Stimulated activated CD4-positive, alpha-beta T cell treated with anti-CD3 and anti-CD28 coated beads, Interleukin-4, amount 100 ng/mL, for 4 hours (primary cell): ENCODE measurements at places on chromosomes 2 and 18.

- no peak for DNase-seq
Measured at GRCh38 chr2:63590626-63591408, 2.1 kb downstream of the MDH1 start.

GRCh38 chr2:48530033-48530811 lies at the start of gene STON1:
TSS of gene STON1 (plus strand) at chr2:48530154. CDS start at chr2:48580634, 50,480 bp downstream.
- DNase-seq, result peak; percentile 39

DNA sequence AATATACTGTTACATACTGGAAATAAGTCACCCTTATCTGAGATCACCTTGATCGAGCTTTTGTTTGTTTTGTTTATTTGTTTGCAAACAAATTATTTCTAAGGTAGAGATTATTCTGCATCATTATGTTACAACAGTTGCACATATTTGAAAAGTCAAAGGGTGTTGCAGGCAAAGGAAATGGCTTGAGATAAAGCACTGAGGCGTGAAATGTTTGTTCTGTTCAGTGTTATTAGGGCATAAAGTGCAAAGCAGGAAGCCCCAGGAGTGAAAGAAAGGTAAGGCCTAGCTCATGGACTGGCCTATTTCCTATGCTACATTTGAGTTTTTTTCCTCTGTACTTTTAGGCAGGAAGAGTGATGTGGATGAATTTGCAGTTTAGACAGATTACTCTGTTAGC lies 1815.6 kb upstream of the LRRTM1 start:
- no peak for DNase-seq

DNA sequence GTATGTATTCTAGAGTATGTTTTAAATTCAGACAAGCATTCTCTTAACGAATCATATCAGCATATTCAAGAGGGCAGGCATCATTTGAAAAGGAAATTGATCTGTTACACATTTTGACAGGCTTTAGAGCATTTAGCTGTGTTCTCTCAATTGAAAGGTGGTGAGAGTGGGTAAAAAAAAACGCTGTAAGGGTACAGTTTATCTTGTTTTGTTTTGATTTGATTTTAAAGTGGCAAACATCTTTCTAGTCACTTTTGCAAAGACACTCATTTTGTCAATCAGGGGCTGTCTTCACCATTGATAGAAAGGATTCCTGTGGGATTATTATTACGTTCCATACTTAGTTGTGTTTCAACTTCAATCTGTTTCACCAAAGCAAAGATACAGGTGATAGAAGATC lies 2.2 kb downstream of the CDH19 start:
- DNase-seq, result no peak

DNA sequence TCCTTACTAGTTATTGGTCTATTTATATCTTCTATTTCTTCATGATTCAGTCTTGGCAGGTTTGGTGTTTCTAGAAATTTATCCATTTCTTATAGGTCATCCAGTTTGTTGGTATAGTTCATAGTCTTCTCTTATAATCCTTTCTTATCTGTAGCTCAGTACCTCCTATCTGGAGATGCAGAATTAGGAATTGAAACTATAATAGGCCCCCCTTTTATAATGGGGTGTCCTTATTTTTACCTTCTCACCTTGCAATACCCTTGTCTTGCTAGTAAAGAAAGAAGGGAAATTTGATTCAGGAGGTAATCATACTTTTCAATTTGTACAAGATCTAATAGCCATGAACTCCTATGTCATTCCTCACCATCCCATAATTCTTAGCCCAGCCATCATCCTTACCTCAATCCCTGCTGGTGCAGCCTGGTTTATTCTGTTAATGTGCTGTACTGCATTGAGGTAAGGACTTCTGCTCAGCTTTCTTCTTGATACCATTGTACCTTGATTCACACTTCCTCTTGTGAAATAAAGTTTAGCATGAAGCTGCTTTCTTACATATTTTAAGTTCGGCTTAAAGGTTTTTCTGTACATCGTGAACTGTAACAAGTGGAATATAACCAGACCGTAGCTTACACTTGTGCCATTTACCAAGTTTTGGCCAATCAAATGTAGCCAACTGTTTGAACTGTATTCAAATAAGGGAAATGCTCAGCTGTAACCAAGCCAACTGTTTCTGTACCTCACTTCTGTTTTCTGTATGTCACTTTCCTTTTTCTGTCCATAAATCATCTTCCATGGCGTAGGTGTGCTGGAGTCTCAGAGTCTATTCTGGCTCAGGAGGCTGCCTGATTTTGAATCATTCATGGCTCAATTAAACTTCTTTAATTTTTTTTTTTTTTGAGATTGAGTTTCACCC lies 40.1 kb upstream of the PTH2R start:
- DNase-seq, result no peak

DNA sequence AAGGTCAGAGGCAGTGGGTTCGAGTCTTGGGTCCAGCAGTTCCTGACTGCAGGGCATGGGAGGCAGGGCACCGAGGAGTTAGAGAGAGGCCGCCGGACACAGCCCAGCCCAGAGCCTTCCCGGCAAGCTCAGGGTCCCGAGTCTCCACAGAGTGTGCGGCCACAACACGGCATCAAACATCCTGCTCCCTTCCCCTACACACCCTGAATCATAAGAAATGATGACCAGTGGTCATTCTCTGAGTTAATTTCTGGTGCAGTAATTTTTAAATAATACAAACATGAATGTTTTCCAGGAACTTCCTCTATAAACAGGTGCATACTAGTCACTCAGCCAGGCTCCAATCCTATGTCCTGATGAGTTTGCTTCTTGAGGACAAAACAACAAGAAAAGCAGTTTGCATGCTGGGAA lies 118.0 kb downstream of the PXDN start:
- no peak for DNase-seq

DNA sequence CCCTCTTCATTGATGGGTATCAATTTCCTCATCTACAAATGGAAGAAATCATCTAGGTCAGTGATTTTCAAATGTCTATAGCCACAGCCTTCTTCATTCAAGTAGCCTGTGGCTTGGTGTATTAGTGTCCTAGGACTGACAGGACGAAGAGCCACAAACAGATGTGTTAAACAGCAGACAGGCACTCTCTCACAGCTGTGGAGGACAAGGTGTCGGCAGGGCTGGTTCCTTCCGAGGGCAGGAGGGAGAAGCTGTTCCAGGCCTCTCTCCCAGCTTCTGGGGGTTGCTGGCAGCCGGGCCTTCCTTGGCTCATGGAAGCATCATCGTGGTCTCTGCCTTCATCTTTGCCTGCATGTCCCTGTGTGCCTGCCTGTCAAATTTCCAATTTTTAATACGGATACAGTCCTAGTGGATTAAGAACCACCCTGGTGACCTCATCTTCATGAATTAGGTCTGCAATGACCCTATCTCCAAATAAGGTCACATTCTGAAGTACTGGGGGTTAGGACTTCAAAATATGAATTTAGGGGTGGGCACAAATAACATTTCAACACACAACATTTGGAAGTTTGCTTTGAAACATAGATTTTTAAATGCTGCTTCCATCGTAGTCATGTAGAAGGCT lies 86.5 kb downstream of the PTGR3 start:
- DNase-seq, result no peak

GRCh38 chr18:59395226-59396175 lies 36.4 kb upstream of the LMAN1 start:
- no peak for DNase-seq

GRCh38 chr2:11678306-11678960 lies 8.4 kb upstream of the NTSR2 start:
- DNase-seq, result no peak

- DNase-seq, result no peak
Measured at GRCh38 chr2:205902041-205902899, 183.7 kb downstream of the INO80D start.

DNA sequence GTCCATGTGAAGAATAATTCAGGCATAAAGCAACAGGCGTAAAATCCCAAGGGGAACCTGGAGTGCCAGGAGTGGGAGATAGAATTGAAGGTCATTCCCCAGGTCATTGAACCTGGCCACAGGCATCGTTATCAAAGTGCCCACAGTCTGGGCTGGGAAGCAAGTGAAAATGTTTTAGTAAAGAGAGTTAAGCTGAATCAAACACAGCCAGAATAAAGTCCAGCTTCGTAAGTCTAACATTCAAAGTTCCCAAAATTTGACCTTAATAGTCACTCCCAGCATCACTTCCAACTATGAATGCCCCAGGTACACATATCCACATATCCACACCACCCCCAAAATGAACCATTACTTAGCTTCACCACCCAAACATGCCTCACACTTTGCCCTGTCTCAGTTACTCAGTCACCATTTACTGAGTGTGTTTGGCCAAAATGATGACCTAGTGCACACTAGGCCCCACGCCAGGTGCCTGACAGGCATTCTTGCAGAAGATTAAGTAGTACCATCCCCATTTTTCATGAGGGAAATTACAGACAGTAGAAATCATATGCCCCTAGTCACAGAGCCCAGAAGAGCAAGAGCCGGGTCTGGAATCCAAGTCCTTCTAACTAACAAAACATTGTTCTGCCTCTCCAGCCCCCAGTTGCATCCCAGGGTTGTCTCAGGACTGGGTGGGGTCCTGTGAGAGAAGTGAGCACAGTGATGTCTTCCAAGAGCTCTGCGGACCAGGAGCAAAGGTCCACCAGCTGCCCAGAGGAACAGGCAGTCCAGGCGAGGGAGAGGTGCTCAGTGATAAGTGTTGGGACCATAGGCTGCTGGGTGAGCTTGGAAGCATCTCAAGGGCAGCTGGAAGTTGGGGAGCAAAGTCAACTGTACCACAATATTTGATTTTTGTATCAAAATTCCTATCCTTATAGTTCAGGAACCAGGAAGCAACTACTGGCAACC lies 65.2 kb upstream of the MYCN start:
- no peak for DNase-seq

DNA sequence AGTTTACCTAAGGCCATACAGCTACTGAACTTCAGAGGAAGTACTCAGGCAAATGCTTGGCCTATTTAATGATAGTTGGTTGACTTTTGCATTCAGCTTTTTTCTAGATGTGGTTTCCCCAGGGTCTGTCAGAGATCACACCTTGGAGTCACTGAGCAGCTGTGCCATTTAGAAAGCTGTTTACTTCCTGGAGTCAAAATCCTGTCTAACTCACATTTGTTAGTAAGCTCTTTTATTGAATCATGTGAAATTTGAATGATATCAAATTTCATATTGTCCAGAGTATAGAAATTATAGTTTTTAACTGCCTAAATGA lies 7.6 kb upstream of the TRIB2 start:
- DNase-seq, result peak; percentile 30

GRCh38 chr2:29762239-29762638 lies 159.1 kb downstream of the ALK start:
- DNase-seq, result no peak

DNA sequence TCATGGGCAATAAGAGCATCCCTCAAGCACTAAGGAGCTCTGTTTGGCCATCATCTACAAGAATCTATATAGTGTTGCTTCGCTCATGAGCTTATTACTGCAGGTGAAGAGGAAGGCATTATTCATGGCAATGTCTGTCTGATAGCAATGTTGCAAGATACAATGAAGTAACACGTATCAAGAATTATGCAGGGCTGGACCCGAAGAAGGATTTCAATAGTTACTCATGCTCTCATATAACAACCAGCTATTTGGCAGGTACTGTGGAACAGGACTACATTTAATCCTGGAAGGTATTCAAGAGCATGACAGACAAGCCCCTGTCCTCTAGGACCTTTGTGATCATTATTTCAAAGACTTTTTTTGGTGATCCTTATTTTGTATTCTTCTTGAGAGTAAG lies 109.6 kb downstream of the LAMA3 start:
- DNase-seq, result no peak

GRCh38 chr2:189657867-189658266 lies 3.4 kb upstream of the ASNSD1 start:
- no peak for DNase-seq

DNA sequence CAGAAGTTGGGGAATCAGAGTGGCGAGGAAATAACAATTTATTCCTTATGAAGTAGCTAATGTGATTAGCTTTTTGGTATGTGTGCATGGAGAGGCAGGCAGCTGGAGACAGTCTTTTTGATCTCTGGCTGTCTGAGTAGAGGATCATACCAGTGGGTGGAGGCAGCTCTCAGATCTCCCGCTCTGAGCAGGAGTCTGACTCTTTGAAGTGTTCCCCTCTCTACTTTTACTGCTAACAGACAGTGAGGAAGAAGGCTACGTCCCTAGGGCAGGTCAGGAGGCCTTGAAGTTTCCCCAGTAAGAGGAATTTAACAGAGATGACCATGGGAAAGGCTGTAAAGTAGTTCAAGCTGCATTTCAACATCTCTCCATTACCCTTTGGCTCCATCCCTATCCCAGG lies 111.9 kb upstream of the REG3A start:
- DNase-seq, result no peak

DNA sequence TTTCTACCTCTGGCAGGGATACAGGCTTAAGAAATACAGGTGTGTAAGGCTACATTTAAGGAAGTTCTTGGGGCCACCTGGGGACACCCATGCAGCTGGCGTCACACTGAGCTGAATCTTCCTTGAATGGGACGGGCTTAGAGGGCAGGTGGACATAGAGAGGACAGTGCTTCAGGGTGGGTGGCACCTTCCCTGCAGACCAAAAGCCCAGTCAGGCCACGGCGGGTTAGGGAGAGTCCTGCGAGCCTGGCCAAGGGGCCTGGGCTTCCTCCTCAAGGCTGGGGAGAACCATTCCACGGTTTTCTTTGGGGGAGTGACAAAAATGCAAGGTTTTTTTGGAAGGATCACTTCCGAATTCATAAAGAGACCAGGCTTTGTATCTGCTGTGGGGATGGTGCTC lies 73.4 kb downstream of the GNAL start:
- DNase-seq, result no peak

- DNase-seq, result no peak
Measured at GRCh38 chr2:217521820-217522219, 481.0 kb downstream of the TNS1 start.

DNA sequence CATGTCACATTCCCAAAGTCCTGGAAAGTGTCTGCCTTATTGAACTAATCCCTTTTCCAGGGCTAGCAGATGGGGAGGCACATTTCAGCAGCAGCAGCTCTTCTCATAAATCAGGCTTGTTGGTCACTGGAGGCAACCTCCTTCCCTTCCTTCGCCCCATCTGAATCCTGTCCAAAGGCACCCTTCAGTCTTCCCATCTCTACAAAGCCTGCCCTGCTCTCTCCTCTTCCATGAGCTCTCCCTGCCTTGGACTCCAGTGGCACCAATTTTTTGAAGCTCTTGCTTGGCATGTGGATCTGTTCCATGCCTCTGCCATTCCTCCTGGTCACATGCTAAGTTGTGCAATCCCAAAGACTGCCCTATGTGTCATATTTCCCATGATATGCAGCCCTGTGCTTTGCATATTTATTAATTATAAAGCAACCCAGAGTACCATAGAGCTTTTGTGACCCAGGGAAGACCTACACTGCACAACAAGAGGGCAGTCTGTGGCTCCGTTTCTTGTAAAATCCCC lies 70.3 kb downstream of the ANTXR1 start:
- DNase-seq, result no peak

DNA sequence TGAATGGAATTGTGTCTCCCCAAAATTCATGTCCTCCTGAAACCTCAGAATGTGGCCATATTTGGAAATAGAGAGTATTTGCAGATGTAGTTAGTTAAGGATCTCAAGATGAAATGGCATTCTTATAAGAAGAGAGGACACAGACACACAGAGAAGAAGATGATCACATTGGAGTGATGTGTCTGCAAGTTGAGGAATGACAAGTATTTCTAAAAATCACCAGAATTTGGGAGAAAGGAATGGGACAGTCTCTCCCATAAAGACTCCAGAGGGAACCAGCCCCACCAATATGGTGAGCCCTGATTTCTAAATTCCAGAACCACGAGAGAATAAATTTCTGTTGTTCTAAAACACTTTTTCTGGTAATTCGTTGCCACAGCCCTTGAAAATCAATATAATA lies 166.3 kb downstream of the C1D start:
- no peak for DNase-seq

- no peak for DNase-seq
Measured at GRCh38 chr2:105110295-105110829, 72.5 kb downstream of the MRPS9 start.
